ENCODE measurements at places on chromosomes 11 and 22. TPM values are rescaled to one million over a fixed set of nuclear protein-coding genes. Genes with fewer than 3 reads are reported as not detected.

SCGB1A1 gene
- not detected for total RNA-seq

OR8H2 gene
- total RNA-seq: not detected

ALKBH3 gene
- 28.5 TPM for total RNA-seq

TRIM6 gene
- 8.9 TPM for total RNA-seq

HBB gene
- not detected for total RNA-seq

KRTAP5-9 gene
- total RNA-seq: not detected

SLC22A9 gene
- total RNA-seq: not detected

EIF4G2 gene
- 677 TPM for total RNA-seq

CAPRIN1 gene
- 152 TPM for total RNA-seq

DCHS1 gene
- total RNA-seq: 0.08 TPM

CASP4 gene
- 7.1 TPM for total RNA-seq

CARD16 gene
- not detected for total RNA-seq

ZNF214 gene
- 0.76 TPM for total RNA-seq
